ENCODE measurements at places on chromosomes 5 and 9.
A peak's percentile ranks its signal among the peaks of the same experiment; 100 is the strongest.

DNA sequence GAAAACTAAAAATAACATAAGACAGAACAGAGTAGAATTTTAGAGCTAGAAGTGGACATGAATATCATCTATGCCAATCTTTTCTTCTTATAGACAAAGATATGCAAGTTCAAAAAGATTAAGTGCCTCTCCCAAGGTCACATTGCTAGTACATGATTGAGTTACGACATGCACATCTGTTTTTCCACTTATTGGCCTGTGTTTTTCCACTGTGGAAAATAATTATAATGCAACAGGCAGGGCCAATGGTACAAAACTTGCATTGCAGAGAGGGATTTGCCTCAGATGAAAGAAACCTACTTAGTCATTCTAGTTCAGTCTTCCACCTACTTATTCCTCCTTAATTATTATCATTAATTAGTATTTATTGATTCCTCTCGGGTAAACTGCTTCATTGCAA, 407.8 kb upstream of the SGCD start:
- DNase-seq, result no peak

- peak; percentile 5 for DNase-seq
These were observed 113.7 kb downstream of the TRPM6 start for GRCh38 chr9:74773886-74774479.

DNA sequence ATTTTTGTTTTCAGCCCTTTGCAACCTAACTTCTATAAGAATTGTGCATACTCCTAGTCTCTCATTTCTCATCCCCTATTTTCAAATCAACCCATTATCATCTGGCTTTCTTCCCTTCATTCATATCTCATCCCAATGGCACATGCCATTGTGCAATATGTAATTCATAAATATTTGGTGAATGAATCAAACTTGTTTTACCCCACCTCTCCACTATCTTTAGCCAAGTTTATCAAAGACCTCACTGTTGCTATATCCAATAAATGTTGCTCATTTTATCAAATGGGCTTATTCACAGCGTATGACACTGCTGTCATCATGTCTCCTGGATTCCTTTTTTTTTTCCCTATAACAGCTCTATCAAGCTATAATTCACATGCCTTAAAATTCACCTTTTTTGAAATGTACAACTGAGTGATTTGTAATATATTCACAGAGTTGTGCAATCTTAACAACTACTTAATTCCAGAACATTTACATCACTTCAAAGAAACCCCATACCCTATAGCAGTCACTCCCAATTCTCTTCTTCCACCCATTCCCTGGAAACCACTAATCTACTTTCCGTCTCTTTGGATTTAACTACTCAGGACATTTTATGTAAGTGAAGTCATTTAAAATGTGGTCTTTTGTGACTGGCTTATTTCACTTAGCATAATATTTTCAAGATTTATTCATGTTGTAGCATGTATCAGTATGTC, 214.4 kb upstream of the PAPPA start:
- no peak for DNase-seq

GRCh38 chr9:129401623-129402370, 219.1 kb downstream of the C9orf50 start:
- no peak for DNase-seq

DNA sequence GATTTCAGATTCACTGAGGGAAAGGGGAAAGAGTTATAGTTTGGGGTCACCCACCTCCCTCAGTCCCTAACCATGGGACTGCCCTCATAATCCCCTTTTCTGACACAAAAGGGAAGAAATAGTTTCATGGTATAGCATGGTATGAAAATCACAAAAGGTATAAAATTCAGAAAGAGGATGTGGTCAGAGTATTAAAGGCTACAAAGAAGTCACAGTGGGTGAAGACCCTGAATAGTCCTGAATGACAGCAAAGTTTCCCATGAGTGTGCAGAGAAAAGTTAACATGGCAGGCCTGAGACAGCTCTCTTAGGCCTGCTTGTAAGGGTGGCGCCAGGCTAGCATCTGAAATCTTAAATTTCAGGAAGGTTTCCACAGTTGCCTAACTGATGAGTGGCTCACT, 290.6 kb upstream of the ZNF608 start:
- no peak for DNase-seq

DNA sequence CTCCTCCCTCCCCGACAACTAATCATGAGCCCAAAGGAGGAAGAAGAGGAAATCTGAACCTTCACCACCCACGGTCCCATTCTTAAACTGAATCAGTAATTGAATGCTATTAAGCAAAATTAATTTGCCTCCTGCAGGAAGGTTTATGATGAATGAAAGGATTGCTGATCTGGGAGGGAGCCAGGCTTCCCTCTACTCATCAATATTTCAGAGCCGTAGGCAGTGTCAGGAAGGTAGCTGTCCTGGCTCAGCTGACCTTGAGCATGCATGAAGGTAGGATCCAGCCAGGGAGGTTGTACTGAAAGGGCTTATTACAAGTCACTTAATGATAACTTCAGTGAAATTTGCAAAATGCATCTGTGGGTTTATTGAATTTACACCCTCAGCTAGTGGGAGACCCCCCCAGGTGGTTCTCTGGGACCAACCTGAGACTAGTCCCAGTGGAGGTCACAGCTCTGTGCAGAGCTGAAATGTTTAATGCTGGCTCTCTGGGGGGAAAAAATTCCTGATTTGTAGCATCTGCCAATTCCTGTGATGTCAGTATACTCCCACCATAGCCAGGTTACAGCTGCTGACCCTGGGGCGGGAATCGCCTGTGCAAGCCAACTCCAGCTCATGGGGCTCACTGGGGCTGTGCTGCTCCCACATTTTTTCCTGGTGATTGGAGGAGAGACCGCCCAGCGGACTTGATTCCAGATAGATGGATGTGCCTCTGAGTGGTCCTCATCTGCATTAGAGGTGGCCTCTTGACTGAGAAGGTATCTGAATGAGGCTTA, 47.9 kb upstream of the NCS1 start:
- DNase-seq, result no peak

- DNase-seq, result no peak
These were observed 171.4 kb upstream of the SGCD start for GRCh38 chr5:156155598-156155997.

GRCh38 chr9:131217331-131218031, 58.8 kb downstream of the FAM78A start:
- DNase-seq, result peak; percentile 15

DNA sequence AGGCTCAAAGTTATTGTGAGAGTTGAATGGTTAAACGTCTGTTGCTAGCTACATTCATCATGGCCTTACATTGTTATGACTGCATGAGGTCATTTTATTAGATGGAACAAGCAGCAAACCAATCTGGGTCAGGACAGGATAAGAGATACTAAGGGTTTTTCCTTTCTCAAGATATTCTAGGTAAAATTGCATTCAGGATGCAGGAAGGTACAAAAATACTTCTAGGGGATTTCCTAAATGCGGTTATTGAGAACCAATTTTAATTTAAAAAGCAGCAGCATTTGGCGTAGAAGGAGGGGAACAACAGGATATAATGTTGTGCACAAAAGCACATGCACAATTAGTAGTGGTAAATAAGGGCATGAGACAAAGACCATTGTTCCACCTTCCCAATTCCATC, 39.2 kb upstream of the LURAP1L start:
- no peak for DNase-seq

DNA sequence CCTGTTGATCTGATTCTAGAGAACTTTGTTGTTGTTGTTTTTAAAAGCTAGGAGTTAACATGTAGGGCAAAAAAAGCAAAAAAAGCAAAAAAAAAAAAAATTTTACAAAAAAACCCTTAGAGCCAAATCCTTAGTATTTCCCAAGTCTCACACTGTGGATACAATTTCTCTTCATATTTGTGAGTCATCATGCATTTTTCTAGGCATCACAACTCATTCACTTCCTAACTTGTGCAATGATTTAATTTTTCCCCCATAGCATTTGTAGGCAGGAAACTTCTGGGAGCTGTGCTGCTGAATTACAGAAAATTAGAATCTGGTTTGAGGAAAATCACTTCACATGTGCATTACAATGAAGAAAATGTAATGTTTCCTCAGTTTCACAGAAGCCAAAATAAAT, 91.9 kb downstream of the MARCHF3 start:
- DNase-seq, result no peak

DNA sequence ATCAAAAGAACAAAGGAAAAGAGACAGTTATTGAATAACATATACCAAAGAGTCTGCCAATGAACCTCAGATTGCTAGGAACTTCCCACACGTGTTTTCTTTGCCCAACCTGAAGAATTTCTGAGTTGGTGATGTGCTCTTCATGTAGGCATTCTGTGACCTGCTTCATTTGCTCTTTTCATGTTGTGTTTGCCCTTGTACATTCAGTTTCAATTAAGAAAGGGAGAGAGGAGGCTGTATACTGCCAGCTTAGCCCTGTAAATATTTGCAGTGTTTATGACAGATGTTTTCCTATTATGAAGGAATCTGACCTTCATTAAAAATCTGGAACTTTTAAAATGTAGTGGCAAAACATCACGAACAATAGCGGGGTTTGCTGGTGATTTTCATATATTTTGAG, 168.5 kb downstream of the GAS1 start:
- no peak for DNase-seq

DNA sequence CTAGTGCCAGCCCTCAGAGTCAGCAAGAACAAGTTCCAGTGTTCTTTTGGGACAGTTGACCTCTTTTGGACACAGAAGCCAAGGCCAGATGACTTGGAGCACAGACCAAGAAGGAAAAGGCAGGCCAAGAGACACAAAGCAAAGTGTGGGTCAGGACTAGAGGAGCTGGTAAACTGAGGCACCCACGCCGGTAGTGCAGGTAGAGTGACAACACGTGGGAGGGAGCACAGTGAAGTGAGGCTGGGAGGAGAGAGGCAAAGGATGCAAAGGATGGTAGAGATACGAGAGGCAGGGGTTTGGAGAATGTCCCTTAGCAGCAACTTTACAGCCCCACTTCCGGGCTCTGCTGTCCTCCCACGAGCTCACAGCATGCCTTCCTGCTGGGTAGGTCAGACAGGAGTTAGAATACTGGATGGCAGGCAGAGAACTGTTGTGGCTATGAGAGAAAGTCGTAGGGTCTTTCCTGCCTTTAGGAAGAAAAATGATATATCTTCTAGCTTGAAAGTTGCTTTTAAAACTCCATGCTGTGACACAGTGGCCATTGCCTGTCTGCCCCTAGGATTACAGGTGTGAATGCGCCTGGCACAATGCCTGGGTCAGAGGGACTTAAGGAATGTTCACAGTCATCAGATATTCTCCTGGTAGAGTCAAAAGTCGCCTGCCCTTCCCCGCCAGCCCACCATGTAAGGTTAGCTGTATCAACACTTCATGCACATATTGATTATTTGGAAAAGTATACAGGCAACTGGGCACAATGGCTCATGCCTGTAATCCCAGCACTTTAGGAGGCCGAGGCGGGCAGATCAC, 97.9 kb downstream of the PDE8B start:
- no peak for DNase-seq

DNA sequence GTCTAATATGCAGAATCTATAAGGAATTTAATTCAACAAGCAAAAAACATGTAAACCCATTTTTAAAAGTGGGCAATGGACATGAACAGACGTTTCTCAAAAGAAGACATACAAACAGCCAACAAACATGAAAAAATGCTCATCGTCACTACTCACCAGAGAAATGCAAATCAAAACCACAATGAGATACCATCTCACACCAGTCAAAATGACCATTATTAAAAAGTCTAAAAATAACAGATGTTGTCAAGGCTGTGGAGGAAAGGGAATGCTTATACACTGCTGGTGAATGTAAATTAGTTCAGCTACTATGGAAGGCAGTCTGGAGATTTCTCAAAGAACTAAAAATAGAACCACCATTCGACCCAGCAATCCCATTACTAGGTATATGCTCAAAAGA, 3.1 kb upstream of the KLHL3 start:
- DNase-seq, result no peak

- no peak for DNase-seq
These were observed 7.8 kb upstream of the BOD1 start for GRCh38 chr5:173624282-173624681.

DNA sequence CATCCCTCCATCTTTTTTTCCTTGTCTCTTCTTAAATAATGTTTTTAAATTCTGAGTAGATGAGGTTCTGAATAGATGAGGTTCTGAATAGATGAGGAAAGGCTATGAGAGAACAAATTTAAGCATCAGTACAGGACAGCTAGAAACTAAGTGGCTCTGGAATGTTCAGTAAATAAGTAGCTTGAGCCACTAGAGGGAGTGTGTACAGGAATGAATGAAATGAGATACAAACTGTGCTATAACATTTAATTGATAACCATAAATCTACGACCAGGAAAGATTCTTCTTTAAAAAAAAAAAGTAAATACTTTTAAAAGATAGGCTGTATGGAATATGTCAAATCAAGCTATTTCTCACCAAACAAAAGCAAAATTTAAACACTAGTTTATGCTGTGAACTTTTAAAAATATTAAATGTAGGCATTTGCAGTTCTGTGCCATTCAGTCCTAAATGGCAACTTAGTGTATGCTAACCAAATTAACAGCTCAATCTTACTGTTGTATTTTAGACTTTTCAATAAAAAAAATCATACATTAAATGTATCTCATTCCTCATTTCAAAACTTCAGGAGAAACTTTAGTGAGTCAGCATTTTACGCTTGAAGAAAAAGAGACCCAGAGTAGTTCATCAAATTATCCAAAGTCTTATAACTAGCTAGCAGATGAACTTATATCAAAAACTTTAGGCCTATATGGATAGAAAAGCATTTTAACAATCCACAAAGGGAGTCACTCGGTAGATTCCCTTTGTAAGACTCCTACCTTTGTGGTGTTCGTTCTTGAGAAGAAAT, 70.4 kb upstream of the SNX2 start:
- no peak for DNase-seq

DNA sequence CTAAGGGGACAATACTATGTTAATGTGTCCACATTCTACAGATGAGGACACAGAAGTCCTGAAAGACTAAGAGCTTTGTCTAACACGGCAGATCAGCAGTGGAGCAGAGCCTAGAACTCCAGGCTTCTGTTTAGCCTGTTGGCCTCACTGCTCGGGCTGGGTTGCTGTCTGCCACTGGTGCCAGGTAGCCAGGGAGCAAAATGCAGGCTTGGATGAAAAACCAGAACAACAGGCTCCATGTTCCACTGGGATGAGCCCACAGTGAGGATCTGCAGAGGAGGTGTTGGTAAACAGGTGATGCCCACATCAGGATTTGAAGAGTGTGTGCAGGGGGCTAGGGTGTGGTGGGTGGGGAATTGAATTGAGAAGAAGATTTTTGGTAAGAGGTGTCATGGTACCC, 114.0 kb upstream of the TBC1D2 start:
- DNase-seq, result no peak

DNA sequence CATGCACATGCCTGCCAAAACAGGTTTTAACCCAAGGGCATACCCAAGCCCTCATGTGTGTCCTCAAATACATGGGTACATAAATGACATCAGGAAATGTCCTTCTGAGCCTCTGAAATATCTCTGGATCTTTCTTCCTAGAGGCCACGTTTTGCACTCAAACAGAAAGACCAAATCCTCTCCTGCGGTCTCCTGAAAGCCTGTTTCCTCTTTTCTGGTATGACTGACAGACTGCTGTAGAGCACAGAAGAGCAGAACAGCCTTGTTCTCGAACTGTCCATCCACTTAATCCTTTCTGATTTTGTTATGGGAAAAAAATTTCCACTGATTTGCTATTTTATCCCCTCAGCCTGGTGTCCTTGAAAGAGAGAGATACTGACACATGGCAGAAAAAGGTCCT, 107.2 kb downstream of the ASTN2 start:
- DNase-seq, result no peak

Data from NCI-H187 (cell line).